A549 treated with RU486 at 1 μM for 4 hours (cell line): ENCODE measurements at places on chromosomes 5 and 9. TPM values are rescaled to one million over a fixed set of nuclear protein-coding genes. Genes with fewer than 3 reads are reported as not detected.

Gene ELOVL7
- total RNA-seq = 6.6 to 13.7 TPM (median 12.4 TPM) in 5 replicates

Gene GDNF
- 0.11 to 0.14 TPM in 2 of 5 replicates, not detected in the others for total RNA-seq

Gene ITGA1
- 1.0 to 1.6 TPM (median 1.5 TPM) in 5 replicates for total RNA-seq

Gene TAF11L10
- total RNA-seq = not detected in 5 replicates

Gene CDC20B
- total RNA-seq = 0.05 to 0.11 TPM (median 0.09 TPM) in 3 of 5 replicates, not detected in the others

Gene PCDHGB5
- total RNA-seq = 2.0 to 3.0 TPM (median 2.5 TPM) in 5 replicates
